ENCODE measurements at places on chromosomes 1 and 21.

DNA sequence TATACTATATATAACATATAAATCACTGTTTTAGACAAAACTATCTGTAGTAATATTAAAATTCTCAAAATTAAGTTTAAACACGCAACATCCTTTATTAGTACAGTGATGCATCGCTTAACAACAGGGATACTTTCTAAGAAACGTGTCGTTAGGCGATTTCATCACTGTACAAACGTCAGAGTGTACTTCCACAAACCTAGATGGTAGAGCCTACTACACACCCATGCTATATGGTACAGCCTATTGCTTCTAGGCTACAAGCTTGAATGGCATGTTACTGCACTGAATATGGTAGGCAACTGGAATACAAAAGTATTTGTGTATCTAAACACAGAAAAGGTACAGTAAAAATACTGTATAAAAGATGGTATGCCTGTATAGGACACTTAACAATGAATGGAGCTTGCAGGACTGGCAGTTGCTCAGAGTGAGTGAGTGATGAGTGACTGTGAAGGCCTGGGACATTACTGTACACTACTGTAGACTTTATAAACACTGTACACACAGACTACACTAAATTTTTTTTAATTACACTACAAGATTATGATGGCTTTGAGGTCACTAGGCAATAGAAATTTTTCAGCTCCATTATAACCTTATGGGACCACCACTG is 10.5 kb downstream of the FOXJ3 start:
- no peak for DNase-seq

DNA sequence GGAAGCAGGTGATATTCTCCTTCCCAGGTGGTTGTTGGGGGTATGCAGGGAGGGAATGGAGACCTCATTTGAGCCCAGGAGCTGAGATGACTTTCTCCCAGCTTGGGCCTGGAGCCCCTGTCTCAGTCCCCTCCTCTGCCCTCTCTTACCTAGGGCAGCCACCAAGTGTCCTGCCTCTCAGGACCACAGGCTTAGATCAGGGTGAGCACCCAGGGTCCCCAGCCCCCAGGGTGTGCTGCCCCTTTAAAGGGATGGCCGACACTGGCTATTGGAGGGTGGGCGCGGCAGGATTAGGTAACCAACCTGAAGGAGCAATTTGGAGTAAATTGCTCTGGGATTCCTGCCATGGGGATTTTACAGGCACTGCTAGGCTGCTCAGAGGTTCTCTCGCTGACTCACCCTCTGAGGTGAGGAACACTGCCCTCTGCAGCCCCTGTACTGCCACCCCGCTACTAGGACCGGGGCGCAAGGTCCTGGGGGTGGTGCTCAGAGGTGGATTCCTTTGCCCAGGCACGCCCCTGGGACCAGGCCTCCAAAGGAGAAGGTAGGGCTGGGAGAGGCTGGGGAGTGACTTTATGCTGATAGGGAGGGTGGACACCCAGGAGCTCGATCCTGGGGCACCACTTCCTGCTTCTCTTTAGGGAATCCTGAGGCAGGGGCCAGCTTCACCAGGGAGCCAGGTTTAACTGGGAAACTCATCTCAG is 1.5 kb downstream of the RPS6KA1 start:
- DNase-seq = peak; percentile 45

- DNase-seq = no peak
Observed at GRCh38 chr1:222097588-222097987, 355.7 kb upstream of the DUSP10 start.

- DNase-seq = peak; percentile 80
Observed at GRCh38 chr1:203306089-203306964, 1.0 kb downstream of the BTG2 start.

DNA sequence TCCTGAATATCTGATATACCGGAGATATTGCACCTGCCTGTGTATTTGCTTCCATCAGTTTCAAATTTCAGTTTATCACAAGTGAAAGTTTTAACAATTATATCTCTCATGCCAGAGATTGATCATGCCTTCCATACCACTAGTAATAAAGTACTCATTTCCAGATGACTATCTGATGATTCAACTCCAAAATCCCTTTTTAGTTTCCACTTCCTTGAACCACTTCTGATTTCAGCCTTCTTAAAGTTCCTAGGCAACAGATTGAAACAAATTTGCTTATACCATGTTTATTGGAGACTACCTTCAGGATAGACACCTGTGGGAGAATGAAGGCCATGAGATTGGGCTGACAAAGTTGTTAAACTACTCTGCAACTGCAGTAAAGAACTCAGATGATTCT is 21.5 kb upstream of the COL11A1 start:
- DNase-seq = no peak

DNA sequence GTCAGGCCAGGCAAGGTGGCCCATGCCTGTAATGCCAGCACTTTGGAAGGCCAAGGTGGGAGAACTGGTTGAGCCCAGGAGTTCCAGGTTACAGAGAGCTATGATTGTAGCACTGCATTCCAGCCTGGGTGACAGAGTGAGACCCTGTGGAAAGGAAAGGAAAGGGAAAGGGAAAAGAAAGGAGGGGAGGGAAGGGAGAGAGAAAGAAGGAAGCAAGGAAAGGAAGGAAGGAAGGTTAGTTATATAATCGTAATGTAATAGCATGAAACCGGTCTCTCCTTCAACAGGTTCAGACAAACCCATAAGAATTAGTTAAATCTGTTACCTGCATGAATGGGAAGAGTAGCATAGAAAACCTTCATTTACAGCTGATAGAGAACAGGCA is 1.2 kb upstream of the PAQR7 start:
- no peak for DNase-seq

- DNase-seq = no peak
Observed at GRCh38 chr1:8332806-8333205, 14.9 kb downstream of the SLC45A1 start.

- no peak for DNase-seq
Observed at GRCh38 chr1:36922593-36923426, 111.5 kb downstream of the GRIK3 start.

DNA sequence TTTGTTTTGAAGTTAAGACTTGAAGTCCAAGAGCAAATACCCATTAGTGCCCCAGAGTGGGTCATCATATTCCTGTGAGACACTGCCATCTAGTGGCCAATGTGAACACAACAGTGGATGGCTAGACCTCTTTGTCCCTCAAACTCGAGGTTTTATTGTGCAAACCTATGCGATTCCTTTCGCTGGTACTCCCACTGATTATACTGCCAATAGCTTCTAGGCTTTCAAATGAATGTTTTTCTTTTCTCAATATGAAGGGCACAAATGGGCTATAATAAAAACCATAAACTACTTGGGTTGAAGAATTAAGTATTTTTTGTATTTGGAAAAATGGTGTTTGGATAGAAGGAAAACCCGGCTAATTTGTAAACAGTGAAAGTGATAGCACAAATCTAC is 100.4 kb upstream of the ZNF281 start:
- peak; percentile 79 for DNase-seq

GRCh38 chr1:30663596-30664091 is 59.7 kb downstream of the MATN1 start:
- no peak for DNase-seq

DNA sequence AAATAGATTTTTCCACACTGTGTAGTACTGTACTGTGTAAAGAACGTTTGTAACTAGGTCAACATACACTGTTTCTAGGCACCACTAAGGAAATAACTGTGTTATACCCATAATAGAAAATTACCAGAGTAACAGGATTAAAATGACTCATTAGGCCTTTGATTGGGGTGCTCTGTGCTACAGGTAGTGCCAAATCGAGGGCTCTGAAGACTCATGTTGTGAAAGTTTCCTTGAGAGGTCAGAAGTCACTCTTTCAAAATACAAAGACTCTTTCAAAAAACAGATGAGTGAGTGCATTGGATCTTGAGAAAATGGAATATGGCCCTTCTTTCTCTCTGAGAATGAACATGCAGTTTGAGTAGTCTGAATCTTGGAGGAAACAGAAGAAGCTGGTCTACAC is 143.0 kb downstream of the MRPL39 start:
- no peak for DNase-seq

GRCh38 chr1:101667761-101668160 is 329.0 kb downstream of the OLFM3 start:
- no peak for DNase-seq

- no peak for DNase-seq
Observed at GRCh38 chr1:150259758-150260669, 2.4 kb downstream of the CA14 start.

GRCh38 chr1:220274251-220274855 is 2.1 kb upstream of the RAB3GAP2 start:
- no peak for DNase-seq

GRCh38 chr1:164695956-164696665 is 137.1 kb downstream of the PBX1 start:
- DNase-seq = peak; percentile 43

- DNase-seq = peak; percentile 57
Observed at GRCh38 chr1:17588048-17588871, 48.8 kb downstream of the ARHGEF10L start.

GRCh38 chr1:225617479-225617878 is 35.4 kb downstream of the ENAH start:
- DNase-seq = no peak
